Fibroblast of lung (primary cell): ENCODE measurements at places on chromosomes 2 and 18.
A peak's percentile ranks its signal among the peaks of the same experiment; 100 is the strongest.

DNA sequence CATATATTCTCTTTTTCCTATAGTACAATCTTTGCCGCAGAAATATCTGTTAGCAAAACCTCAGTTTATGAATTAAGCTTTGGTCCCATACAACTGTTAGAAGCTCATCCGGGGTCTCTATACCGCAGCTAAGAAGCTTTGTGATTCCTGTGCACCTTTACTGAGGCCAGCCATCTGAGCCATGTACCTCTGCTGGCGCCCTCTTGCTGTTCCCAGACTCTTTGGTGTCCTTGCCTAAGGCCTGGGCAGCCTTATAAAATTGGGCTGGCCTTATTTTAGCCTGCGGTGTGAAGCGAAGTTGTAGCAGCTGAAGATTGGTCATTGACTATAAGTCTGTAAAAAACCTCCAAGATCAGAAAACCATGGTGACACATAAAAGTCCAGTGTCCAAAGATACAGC is 1135.1 kb upstream of the CHAC2 start:
- DNase-seq, result no peak

DNA sequence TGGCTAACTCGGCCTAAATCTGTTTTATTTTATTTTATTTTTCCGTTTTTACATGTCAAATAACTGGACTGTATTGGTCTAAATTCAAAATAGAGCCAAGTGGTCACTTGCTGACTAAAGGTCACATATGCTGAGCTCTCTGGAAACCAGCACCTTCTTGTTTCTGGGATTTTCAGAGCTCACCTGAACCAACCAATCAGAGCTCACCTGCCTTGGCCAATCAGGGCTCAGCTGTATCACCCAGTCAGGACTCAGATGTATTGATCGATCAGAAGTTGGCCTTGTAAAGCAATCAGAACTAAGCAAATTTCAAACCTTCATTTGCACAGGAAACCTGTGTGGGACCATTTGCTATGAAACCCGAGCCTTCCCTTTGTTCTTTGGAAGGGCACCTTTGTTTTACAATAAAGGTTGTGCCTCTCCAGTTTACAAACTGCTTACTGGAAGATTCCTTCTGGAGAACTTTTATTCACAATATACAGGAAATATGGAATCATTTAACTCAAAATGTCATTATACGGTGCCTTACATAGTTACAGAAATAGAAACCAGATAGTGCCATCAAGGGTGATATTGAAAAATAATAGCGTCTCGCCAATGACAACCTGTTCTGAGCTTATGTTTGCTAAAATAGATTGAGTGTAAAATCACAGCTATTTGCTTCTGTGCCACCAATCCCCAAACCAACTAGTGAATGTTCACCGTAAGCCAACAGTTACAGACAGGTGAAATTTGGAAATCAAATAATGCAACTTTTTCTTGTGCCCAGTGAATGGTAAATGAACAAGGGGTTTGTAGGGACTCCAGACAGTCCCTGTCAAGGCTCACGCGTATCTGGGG is 17.3 kb upstream of the PSD4 start:
- peak; percentile 15 for DNase-seq

GRCh38 chr2:177832611-177833433 is 239.8 kb downstream of the PDE11A start:
- DNase-seq, result no peak

GRCh38 chr2:230980468-230980867 is 15.5 kb upstream of the SPATA3 start:
- DNase-seq, result no peak

DNA sequence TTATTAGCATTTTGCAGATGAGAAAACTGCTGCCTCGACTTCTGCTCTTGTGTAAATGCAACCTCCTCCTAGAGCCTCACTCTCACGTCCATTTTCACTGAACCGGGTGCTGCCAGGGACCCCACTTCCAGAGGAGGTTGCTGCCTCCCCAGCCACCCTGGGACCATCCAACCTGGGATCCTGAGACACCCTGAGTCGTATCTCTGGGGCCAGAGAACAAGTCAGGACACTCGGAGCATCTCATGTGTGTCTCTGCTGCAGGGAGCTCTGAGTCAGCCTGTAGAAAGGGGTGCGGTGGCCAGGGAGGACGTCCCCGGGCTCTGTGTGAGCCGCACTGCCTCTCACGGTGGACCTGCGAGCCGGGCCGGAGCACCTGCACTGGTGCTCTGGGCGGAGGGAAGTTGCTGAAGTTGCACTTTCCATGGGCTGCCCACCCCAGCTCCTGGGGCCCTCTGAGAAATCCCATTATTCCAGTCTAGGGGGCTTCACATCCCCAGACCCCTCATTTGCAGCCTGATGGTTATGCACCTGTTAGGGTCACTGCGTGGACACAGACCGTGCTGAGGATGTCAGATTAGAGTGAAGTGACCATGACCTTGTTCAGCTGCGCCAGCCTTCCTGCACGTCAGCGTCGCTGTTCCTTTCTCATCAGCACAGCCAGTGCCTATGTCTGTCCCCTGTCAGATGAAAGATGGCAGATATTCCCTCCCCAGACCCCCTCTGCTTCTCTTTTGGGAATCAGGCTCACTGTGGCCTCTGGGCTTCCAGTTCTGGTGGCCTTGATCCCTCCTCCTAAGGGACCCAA is 230.4 kb downstream of the KLHL29 start:
- DNase-seq, result no peak

DNA sequence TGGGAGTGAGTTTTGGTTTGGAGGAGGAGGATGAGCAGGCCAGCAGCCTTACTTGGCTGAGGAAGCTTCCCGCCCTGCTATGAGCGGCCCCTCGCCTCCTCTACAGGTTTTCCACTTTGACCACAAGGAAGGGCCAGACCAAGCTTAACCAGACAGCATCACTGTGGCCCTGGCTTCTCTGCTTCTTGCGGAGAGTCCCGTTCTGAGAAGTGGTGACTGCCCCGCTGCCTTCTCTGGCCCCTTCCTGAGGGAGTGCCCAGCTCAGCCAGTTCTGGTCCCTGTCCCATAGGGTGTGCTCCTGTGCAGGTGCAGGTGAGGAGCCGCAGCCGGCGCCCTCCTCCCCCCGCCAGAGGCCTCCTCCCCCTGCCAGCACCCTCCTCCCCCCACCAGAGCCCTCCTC is 101.0 kb downstream of the FAM210A start:
- DNase-seq, result no peak
